ENCODE measurements at places on chromosomes 7 and 10.
A peak's percentile ranks its signal among the peaks of the same experiment; 100 is the strongest.

DNA sequence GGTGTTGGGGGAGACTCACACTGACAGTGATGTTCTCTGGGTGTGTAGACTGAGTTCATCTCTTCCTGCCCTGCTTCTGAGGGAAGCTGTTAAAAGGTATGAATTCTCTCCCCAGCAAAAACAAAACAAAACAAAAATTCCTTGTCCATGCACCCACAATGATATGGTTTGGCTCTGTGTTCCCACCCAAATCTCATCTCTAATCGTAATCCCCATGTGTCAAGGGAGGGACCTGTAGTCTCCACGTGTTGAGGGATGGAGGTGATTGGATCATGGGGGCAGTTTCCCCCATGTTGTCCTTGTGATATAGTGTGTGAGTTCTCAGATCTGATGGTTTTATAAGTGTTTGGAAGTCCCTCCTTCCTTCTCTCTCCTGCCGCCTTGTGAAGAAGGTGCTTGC, 245.5 kb downstream of the GALNT17 start:
- no peak for DNase-seq

DNA sequence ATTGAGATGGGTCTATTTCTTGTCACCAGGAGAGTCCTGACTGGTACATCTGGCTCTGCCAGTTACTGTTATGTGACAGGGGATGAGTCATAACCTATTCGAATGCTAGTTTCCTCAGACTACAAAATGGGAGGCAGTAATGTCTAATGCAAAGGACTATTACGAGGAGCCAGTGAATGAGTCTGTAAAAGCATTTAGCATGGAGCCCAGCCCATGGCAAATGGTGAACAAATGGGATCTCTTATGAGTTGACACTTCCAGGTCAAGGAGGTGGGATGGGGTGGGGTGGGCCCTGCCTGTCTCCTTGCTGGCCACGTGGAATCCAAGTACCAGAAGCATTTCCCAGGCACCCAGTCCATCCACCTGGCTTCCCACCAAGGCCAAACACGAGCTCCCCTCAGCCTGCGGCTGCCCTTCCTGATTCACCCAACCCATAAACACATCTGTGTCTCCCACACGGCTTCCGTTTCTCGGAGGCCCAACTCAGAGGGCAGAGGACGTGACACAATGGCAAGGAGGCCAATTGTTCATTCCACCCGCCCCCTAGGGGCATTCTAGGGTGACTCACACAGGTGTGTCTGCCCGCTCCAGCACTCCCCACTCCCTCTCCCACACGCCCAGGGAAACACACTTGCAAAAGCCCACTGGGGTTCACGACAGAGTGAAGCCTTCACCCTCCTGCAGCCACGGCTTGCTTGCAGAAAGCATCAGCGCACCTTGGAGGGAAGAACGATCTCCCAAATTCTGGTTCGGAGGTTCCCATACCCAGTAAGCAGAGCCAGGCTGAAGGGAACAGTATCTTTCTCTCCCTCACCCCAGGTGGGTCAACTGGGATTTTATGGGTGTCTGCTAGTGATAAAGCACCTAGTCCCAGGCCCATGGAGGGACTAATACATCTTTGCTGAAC, 109.8 kb downstream of the SH3PXD2A start:
- DNase-seq = no peak

DNA sequence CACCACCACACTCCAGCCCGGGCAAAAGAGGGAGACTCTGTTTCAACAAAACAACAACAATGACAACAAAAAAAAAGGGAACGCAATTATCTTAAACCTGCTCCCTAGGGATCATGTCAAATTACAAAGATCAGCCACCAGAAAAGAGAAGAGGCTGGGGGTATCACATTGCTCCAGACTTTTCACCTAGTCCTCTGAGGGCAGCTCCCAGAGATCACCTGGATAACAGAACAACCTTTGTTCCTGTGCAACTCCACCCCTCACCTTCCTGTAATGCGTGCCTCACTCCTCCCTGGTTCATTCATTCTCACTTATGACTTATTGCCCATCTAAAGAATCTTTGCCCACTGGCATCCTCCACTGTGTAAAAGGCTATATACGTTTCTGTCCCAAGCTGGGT, 31.8 kb downstream of the SVOPL start:
- no peak for DNase-seq

DNA sequence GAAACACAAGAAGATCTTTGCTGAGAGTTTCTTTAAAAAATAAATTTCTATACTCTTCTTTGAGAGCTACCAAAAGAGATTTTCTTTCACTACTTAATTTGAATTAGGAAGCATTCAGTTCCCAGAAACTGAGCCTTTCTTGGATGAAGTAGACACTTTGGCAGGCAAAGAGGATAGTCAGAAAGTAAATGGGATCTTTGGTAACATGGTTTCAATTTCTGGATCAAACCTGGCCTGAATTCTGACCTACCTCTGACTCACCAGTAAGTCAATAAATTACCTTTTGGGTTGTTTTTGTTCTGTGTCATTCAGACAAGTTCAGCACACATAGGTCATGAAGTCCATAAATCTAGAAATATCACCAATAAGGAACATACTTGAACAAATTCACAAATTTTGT, 26.8 kb upstream of the CABCOCO1 start:
- no peak for DNase-seq

DNA sequence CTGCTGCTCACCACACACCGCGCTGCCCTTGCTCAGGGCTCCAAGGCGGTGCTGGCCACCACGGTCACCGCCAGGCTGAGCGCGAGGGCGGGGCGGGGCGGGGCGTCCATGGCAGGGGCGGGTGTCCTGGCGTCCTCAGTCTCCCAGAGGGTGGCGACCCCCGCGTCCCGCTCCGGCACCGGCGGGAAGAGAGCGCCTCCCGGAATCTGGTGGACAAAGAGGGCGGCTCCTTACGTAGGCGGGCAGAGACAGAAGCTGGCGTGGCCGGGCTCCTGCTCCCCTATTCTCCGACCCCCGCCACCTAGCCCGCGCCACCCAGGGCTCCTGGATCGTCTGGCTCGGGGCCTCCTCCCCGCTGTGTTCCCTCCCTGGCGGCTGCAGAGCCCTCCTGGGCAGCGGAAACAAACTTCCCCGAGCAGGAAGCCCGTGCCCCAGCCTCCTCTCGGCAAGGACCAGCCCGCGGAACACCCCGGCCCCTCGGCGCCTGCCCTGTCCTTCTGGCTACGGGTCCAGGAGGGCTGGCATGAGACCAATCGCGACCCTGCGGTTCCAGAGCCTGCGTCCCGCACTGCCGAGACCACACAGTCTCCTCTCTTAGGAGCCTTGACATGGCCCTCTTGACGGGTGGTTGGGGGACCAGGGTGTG, 133.8 kb upstream of the ZNF92 start:
- DNase-seq = peak; percentile 14

DNA sequence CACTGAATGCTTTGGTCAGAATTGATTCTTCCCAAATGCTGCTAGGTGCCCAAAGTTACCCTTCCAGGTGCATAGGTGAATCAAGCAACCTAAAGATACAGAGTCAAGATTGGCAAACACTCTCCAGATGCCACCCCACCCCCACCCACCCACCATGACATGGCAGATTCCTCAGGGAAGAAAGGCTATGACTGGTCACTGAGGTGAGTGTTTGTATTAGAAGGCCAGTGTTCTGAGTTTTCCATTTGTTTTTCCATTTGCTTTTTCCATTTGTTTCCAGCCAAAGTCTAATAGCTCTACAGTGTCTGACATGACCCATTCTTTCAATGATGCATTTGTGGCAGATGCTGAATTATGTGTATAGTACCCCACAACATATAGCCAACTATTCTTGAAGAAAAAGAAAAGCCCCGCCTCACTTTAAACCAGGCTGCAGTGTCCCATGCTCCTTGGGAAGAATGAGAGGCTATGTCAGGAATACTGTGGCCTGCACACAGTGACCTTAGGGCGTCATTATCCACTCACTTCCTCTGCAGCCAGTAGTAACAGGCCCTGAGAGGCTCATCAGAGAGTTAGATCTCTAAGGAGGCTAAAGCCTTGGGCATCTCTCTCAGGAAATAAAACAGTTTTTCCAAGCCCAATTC, 16.1 kb upstream of the HIBADH start:
- no peak for DNase-seq

- DNase-seq = peak; percentile 5
These were observed 106.7 kb downstream of the GPR26 start for GRCh38 chr10:123772645-123773508.

DNA sequence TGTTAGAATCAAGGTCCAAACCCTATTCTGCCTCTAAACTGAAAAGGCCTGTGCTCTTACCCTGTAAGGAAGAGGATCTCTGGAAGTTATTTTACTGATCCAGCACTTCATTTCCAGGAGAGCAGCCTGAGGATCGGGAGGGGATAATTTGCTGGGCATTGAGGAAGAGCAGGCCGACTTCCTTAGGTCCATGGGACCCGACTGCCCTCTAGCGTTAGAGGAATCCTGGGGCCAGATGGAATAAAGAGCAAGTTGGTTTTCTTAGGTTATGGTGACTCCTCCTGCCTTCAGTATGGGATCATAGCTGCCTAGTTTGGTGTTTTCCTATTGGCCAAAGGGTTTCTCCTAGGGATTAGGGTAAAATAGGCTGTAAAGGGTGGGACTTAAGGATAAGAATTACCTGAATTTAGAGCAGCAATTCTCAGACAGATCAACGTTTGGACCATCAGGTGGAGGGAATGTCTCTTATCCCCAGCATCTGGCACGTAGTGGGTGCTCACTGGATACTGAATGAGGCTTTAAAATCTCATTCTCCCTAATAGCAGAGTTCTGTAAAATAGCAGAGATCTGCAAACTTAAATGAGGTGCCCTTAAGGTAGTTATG, 40.0 kb upstream of the SORBS1 start:
- peak; percentile 91 for DNase-seq

GRCh38 chr7:18004372-18004771, 23.3 kb downstream of the PRPS1L1 start:
- no peak for DNase-seq

DNA sequence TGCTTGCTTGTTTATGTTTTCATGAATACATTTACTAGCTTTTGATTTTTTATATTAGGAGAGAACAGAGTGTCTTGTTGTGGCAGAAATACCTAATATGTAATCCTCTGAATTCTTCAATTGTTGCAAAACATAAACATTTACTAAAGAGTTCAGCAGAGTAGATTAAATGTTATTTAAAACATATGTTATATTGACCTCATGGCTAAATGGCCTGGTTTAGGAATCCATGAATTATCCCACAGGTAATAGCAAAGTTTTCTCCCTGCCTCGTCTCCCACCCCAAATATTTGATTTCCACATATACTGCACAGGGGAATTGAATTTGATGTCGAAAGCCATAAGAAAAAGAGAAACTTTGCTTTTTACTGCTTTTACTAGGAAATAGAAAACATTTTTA, 111.8 kb downstream of the ADK start:
- no peak for DNase-seq

DNA sequence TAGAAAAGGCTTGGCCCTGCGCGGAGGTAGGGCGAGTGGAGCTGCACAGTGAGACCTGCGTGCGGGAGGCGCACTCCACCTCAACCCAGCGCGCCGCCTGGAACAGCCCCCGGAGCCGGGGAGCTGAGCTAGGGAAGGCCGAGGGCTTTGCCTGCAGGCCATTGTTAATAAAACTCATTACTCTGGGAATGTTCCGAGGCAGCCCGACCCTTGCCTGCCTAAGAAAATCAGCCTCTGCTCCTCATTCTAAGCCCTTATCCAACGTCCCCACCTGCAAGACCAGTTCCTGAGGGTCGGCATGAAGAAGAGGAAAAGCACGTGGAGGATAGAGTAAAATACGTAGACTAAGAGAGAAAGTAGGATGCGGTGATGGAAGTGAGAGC, 55.3 kb downstream of the C7orf25 start:
- no peak for DNase-seq

GRCh38 chr10:62433181-62433692, 59.1 kb downstream of the ZNF365 start:
- DNase-seq = peak; percentile 20

DNA sequence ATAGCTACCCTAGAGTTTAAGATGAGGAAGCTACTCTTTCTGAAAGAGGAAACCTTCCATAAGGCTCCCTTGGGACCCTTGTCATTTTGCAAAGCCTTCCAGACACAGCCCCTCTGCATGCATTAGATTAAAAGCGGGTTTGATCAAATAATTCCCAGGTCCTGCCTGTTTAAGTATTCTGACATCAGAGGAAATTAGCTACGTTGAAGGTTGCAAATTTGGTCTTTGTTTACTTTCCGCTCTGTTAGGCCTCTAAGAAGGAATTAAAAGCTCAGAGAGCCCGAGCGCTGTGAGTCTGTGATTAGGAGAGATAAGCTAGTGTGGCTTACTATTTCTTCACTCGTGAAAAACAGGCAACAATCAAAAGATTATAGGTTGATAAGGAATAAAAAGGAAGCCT, 1.4 kb upstream of the THSD7A start:
- DNase-seq = peak; percentile 63

GRCh38 chr10:18179891-18180290, 39.7 kb downstream of the CACNB2 start:
- DNase-seq = peak; percentile 17

DNA sequence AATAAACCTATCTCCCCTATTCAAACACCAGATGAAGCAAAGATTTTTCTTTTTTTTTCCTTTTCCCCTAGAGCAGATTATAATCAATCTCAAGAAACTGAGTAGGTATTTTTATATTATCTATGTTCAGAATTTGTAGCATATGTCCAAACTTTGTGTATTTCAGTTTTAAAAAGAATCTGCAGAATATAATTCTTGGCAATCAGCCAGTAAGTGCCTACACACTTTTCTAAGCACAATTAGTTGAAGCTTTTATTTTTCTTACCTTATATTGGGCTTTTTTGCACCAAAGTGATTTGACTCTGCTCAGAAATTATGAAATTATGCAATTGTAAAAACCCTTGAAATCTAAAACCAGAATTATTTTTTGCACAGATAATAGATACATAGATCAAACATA, 315.8 kb upstream of the PHF14 start:
- no peak for DNase-seq

DNA sequence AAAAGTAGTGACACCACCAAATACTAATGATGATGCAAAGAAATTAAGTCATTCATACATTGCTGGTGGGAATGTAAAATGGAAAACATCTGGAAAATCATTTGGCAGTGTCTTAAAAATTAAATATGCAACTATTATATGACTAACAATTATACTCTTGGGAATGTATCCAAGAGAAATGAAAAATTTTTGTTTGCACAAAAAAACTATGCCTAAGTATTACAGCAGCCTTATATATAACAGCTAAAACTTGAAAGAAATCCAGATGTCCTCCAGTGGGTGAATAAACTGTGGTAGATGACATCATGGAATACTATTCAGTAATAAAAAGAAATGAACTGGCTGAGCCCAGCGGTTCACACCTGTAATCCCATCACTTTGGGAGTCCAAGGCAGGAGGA, 132.0 kb downstream of the NEBL start:
- DNase-seq = no peak

DNA sequence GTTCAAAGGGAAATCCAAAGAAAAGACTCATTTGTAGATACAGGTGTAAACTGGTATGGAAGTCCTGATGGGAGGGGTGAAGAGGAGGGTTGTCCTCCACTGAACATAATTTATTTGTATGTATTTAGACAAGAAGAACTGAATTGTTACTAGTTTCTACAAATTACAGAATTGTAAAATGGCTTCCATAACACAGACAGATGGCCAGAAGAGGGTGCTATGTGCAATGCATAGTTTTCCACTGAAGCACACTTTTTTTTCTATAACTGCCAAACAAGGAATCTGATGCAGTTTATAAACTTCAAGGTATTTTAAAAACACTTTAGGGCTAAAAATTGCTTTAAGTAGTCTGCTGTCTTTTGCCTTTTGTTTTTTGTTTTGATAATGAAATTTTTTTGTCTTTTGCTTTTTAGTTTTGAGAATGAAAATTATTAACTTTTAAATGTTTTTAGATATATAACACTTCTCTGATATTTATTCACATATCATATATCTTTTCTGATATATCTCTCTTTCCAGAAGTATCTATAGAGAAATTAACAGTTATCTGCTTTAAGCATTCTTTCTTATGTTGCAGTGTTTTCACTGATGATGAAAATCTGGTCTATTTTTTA, 58.5 kb downstream of the PHYHIPL start:
- peak; percentile 59 for DNase-seq
